Activated T-helper 2 cell treated with anti-CD3 and anti-CD28 coated beads, Interferon-gamma antibody, Interleukin-2, Interleukin-4, amounts not matched to agents 10 μg/mL and 5 μg/mL and 100 μg/mL, durations not matched to agents 14 hours and 24 hours and 36 hours (primary cell): ENCODE measurements at places on chromosomes 13 and 19. TPM values are rescaled to one million over a fixed set of nuclear protein-coding genes. Genes with fewer than 3 reads are reported as not detected.

CYP4F2 gene
- total RNA-seq, result not detected in 2 replicates

GRCh38 chr19:4676955-4677731 is 7.0 kb upstream of the MYDGF start:
- no peaks in the 10 kb centered on the region for H3K4me1 ChIP-seq
- no peak for DNase-seq
- H3K27me3 ChIP-seq, result no peaks in the 10 kb centered on the region
- no peak overlapping the region for H3K27ac ChIP-seq

- no peak for DNase-seq
- no peaks in the 10 kb centered on the region for H3K27me3 ChIP-seq
- peak overlapping the region; percentile 15 for H3K27ac ChIP-seq
- peaks cover 10% of the 10 kb centered on the region for H3K4me1 ChIP-seq
- H3K4me3 ChIP-seq, result no peak overlapping the region
Observed at GRCh38 chr13:28707629-28708427, 10.9 kb downstream of the SLC46A3 start.

CDC42EP5 gene
- 1.0 TPM in 1 of 2 replicates, not detected in the other for total RNA-seq

DNA sequence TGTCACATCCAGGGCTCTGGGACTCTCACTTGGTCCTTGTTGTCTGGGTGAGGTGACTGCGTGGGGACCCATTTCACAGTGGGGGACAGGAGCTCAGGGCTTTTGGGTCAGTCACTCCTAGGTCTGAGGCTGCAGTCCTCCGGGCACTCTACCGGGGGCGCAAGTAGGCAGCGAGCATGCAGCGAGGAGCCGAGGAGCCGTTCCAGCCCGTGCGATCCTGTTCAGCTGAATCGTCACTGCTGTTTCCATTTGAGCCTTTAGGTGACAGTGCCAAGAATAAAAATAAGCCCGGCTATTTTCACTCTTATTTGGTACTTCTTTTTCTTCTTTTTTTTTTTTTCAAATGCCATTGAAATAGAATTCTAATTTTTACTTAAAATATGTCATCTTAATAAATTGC is 126.5 kb downstream of the ZNF536 start:
- no peak overlapping the region for H3K27ac ChIP-seq
- no peaks in the 10 kb centered on the region for H3K27me3 ChIP-seq
- no peaks in the 10 kb centered on the region for H3K4me1 ChIP-seq
- H3K4me3 ChIP-seq, result no peak overlapping the region
